Thymus (tissue), 14 donors: ENCODE measurements at places on chromosomes 5 and 9. TPM values are rescaled to one million over a fixed set of nuclear protein-coding genes. Genes with fewer than 3 reads are reported as not detected.

Gene FBXL17
- total RNA-seq, result 13.5 TPM

- H3K27me3 ChIP-seq, result no peaks in the 10 kb centered on the region
- no peaks in the 10 kb centered on the region for H3K4me1 ChIP-seq
- no peak overlapping the region for H3K4me3 ChIP-seq
- H3K36me3 ChIP-seq, result no peaks in the 10 kb centered on the region
- H3K27ac ChIP-seq, result no peak overlapping the region
- no peak for DNase-seq
These were observed 16.1 kb upstream of the FRMD3 start for GRCh38 chr9:83554278-83554677.

Gene MARCOL
- not detected for total RNA-seq

DNA sequence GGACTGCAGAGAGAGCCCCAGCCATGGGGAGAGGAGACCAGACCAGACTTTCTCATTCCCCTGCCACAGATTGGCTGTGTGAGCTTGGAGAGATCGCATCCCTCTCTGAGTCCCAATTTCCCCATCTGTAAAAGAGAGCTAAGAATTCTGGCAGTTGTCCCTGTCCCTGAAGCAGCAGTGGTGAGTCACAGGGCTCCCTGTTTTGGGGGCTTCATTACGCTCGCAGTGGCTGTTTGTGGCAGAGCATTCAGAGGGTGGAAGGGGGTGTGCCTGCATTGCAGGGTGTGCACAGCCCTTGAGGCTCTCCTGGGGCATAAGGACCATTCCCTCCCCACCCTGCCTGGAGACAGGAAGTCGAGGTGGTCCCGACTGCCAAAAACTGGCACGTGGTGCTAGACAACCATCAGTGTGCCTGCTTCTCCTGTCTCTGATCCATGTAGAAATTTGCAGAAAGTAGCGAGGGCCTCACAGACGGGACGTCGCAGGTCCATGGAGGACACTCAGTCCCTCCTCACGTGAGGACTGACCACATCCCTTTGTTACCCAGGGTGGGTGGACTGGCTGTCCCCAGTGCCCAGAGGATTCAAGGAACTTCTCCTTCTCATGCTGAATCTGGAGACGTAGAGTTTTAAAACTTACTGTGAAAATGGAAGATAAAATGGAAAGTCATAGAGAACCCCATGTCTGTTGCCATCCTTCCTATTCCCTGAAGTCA, 35.3 kb downstream of the HRH2 start:
- H3K27ac ChIP-seq, result peak overlapping the region; percentile 70
- no peak for DNase-seq
- H3K4me3 ChIP-seq, result no peak overlapping the region
- H3K4me1 ChIP-seq, result peaks cover 83% of the 10 kb centered on the region
- H3K27me3 ChIP-seq, result no peaks in the 10 kb centered on the region
- H3K36me3 ChIP-seq, result peaks cover 4% of the 10 kb centered on the region

Gene IL3
- not detected for total RNA-seq

Gene TAF7
- 138 TPM for total RNA-seq

Gene NEURL1B
- total RNA-seq, result 4.7 TPM

- peaks cover 4% of the 10 kb centered on the region for H3K36me3 ChIP-seq
- no peak overlapping the region for H3K4me3 ChIP-seq
- H3K4me1 ChIP-seq, result no peaks in the 10 kb centered on the region
- no peak for DNase-seq
- no peaks in the 10 kb centered on the region for H3K27me3 ChIP-seq
- no peak overlapping the region for H3K27ac ChIP-seq
These were observed 18.1 kb downstream of the LRRC70 start for GRCh38 chr5:62596691-62597090.

Gene MRPL22
- total RNA-seq, result 45.9 TPM

Gene INSL6
- not detected for total RNA-seq

DNA sequence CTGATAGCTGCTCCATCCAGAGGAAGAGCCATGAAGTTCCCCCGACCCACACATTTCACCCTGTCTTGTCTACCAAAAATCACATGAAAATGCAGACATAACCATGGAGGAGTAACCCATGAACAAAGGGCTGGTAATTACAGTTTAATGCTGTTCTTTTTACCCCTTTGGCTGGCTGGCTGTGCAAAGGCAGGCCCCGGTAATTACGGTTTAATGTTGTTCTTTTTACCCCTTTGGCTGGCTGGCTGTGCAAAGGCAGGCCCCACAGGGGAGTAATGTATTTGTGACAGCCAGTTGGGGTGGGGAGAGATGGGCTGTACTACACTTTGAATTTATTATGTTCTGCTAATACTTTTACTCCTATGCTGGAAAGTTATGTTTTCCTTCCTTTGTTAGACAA, 41.7 kb downstream of the PIK3R1 start:
- no peak overlapping the region for H3K4me3 ChIP-seq
- H3K27me3 ChIP-seq, result no peaks in the 10 kb centered on the region
- peak overlapping the region; percentile 4 for H3K27ac ChIP-seq
- peaks cover 47% of the 10 kb centered on the region for H3K4me1 ChIP-seq

DNA sequence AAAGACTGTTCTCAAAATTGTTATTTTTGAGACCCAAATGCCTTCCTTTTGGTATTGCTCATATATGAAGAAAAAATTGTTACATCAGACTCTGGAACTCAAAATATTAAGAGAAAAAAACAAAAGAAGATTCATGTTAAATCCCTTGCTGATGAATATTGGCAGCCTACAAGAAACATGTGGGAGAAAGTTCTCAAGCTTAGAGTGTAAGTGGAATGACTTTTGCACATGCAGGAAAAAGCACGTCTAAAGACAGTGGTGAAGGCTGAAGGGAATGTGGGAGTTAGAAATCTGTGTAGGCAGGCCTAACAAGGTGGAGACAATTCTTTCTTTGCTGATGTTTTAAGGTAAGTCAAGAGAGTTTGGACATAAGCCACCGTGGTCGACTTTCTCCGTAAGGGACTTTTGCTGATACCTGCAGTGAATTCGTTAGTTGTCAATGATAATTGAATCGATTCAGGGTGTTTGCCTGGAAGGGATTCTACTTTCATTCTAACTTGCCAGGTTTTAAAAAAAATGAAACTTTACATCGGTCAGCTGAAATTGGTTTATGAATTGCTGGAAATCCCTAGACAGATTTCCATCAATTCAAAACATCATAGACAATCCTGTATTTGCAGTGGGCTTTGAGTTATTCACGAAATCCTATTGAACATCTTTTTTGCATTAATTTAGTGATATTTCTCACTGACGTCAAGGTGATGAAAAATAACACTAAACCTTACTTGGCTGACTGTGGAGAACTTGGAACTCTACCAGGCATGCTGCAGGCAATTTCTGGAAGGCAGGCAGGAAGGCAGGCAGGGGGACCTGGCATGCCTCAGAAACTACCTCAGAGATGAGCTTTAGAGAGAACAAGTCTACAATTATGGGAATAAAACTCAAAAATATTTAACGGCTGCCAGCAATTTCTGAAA, 359.1 kb upstream of the ADAMTSL1 start:
- DNase-seq, result no peak
- no peaks in the 10 kb centered on the region for H3K4me1 ChIP-seq
- no peaks in the 10 kb centered on the region for H3K27me3 ChIP-seq

- no peak overlapping the region for H3K27ac ChIP-seq
- H3K4me3 ChIP-seq, result no peak overlapping the region
- DNase-seq, result no peak
- H3K4me1 ChIP-seq, result no peaks in the 10 kb centered on the region
These were observed 39.9 kb downstream of the MOCS2 start for GRCh38 chr5:53069626-53070025.

DNA sequence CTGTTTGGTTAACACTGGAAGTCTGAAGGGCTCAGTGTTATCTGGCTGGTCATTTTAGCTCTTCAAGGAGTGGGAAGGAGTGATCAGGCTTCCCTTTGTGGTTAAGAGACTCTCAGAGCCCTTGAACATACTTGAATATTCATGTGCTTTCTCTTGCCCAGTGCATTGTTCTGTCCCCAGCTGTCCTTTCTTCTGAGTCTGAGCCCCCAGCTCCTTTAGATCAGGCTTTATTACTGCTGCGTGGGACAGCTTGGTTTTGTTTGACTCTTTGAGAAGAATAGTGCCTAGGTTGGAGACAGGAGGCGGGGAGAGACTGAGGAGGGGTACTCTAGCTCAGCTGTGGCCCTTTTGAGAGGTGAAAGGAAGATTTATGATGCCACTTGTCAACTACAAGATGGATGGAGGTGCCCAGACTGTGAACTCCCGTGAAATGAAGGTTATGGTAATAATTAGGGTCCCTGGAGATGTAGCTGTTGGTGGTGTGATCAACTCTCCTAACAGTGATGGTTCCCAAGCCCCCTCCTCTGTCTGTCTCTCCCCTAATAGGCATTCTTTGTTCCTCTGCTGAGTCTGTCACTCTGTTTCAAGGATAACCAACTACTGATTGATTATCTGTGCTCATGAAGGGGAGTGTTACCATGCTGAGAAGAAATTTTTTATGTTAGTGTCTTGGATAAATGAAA, 83.1 kb upstream of the GLRA1 start:
- H3K27me3 ChIP-seq, result no peaks in the 10 kb centered on the region
- no peak overlapping the region for H3K4me3 ChIP-seq

Gene PCDHGC4
- 0.19 TPM for total RNA-seq

- H3K36me3 ChIP-seq, result peaks cover 44% of the 10 kb centered on the region
- H3K4me1 ChIP-seq, result peaks cover 16% of the 10 kb centered on the region
- no peak overlapping the region for H3K4me3 ChIP-seq
- H3K27me3 ChIP-seq, result no peaks in the 10 kb centered on the region
These were observed 29.1 kb downstream of the JADE2 start for GRCh38 chr5:134554319-134555222.

DNA sequence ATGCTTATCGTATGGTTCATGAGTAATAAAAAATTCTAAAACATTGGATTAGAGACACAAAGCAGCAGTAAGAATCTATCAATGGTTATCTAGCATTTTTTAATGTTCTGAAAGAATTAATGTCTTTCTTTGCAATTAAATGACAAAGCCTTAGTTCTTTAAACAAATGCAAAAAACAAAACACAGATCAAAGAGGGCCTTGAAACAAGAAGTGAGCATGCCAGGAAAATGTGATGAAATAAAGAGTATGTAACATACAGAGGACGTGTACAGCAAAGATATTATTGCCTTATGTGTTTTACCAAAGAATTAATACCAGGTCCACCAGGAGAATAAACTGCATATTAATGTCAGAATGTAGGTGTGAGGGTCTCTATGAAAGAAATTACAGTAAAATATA, 812.3 kb upstream of the GRAMD2B start:
- DNase-seq, result no peak
- no peaks in the 10 kb centered on the region for H3K36me3 ChIP-seq
- H3K4me1 ChIP-seq, result no peaks in the 10 kb centered on the region
- no peaks in the 10 kb centered on the region for H3K27me3 ChIP-seq
- H3K4me3 ChIP-seq, result no peak overlapping the region

GRCh38 chr9:116549061-116549664, 137.9 kb upstream of the TRIM32 start:
- no peaks in the 10 kb centered on the region for H3K4me1 ChIP-seq
- no peak overlapping the region for H3K4me3 ChIP-seq
- no peaks in the 10 kb centered on the region for H3K36me3 ChIP-seq
- DNase-seq, result no peak
- no peak overlapping the region for H3K27ac ChIP-seq

DNA sequence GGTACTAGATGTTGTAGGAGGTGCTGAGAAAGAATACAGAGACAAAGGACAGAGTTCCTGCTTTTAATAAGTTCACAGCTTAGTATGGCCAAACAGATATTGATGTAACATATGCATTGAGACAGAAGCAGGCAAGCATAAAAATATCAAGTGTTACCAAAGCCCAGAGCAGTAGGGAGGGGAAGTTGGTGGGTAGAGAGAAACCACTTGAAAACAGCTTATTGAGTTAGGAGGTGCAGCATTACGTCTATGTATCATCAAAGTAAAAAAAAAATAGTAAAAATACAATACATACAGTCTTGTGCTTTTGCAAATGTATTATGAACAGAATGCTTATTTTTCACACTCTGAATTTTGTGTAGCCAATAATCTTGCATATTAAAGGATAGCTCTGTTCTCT, 441.8 kb upstream of the SGCD start:
- H3K4me1 ChIP-seq, result no peaks in the 10 kb centered on the region
- H3K27ac ChIP-seq, result no peak overlapping the region
- no peak for DNase-seq
- no peaks in the 10 kb centered on the region for H3K27me3 ChIP-seq

- no peak overlapping the region for H3K4me3 ChIP-seq
- no peaks in the 10 kb centered on the region for H3K27me3 ChIP-seq
These were observed 237.4 kb upstream of the WWC1 start for GRCh38 chr5:168054091-168054490.

Gene CDKN2A
- total RNA-seq, result 1.6 TPM

DNA sequence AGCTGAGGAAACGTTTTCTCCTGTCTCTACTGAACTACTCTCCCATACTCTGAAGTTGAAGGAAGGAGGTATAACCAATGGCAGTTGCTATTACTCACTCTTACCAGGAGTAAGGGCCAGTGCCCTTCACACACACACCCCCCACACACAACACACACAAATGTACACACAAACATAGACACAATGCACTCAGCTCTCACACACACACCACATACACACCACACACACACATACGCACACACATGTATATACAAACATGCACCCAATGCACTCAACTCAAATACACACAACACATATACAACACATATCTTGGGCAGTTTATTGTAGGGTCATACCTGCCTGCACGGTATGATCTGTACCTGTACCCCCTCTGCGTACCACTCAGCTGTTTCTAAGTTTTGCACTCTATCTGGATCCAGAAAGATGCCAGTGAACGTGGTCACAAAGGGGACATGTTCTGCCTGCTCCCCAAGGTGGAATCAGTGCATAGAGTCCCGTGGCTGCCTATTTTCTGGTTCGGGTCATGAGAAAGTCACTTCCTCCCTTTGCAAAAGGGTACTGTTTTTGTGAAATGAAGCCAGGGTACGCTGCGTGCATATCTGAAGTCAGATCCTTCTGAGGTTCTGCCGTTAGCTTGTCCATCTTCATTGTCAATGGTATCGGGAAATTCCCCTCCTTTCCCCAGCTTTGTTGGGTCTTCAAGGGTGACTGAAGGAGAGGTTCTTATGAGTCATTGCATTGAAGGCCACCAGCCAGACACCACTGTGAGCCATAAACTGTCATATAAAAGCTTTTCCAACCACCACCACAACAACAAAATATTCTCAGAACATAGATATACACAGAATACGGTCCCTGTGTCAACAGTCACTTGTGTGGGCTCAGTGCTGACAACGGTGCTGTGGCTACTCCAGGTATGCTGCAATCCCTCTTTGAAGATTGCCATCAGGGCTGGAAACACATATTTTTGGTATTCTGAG, 131.9 kb downstream of the UGCG start:
- H3K4me1 ChIP-seq, result no peaks in the 10 kb centered on the region
- H3K27ac ChIP-seq, result no peak overlapping the region
- H3K4me3 ChIP-seq, result no peak overlapping the region
- H3K27me3 ChIP-seq, result no peaks in the 10 kb centered on the region
- no peaks in the 10 kb centered on the region for H3K36me3 ChIP-seq

GRCh38 chr9:133334161-133334560, 1.8 kb downstream of the SURF6 start:
- no peak for DNase-seq
- no peaks in the 10 kb centered on the region for H3K27me3 ChIP-seq
- no peak overlapping the region for H3K4me3 ChIP-seq
- H3K36me3 ChIP-seq, result peaks cover 39% of the 10 kb centered on the region

GRCh38 chr5:31100047-31100575, 93.4 kb upstream of the CDH6 start:
- no peak overlapping the region for H3K27ac ChIP-seq
- H3K36me3 ChIP-seq, result no peaks in the 10 kb centered on the region
- no peak overlapping the region for H3K4me3 ChIP-seq

GRCh38 chr9:134358662-134359319, 32.5 kb downstream of the RXRA start:
- no peak for DNase-seq
- no peaks in the 10 kb centered on the region for H3K36me3 ChIP-seq
- H3K27ac ChIP-seq, result no peak overlapping the region
- no peaks in the 10 kb centered on the region for H3K27me3 ChIP-seq
- no peaks in the 10 kb centered on the region for H3K4me1 ChIP-seq

- H3K36me3 ChIP-seq, result no peaks in the 10 kb centered on the region
- H3K4me3 ChIP-seq, result no peak overlapping the region
- no peak for DNase-seq
- H3K4me1 ChIP-seq, result no peaks in the 10 kb centered on the region
These were observed 913.1 kb downstream of the EFNA5 start for GRCh38 chr5:106757672-106758071.

Gene HRH2
- total RNA-seq, result 4.2 TPM
